ENCODE measurements at places on chromosomes 1 and 21.

DNA sequence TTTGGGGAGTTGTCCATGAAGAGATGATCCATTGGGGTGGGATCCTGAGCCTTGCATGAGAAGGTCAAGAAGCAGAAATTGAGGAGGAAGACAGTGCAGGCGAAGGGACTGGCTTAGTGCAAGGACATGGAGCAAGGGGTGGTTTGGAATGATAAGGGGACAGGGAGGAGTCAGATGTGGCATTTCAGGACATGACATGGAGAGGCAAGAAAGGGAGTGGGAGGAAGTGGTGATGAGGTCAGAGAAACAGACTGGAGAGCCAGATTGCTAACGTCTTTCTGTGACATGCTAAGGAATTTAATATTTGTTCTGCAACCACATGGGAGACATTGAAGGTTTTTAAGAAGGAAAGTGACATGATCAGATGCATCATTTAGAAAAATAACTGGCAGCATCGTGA, 346.8 kb upstream of the FMN2 start:
- no peak for DNase-seq

GRCh38 chr1:48068206-48068605, 71.0 kb upstream of the TRABD2B start:
- no peak for DNase-seq

GRCh38 chr1:81804312-81804711, 3.6 kb downstream of the ADGRL2 start:
- DNase-seq, result no peak

DNA sequence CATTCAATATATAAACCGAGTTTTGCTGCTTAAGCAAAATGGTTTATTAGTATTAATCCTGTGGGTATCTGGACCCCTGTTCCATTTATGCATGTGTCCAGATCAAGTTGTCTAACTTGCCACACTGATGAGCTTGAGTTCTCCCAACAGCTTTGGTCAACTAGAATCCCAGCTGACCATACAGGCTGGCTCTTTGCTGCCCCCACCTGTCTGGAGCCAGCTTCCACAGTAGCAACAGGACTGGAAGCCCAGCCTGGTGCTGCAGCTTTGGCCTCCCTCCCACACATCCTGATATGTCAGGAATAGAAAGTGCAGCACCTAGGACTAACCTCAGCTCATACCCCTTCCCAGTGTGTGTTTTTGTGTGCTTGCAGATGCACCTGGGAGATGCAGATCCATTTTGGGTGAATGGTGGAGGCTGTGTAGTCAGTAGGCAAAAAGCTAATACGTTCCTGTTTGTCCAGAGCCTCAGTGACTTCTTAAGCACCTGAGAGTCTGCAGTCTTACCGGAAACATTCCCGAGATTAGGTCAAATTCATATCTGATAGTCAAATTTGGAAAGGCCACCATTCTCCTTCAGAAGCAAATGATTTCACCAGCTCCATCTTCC, 40.9 kb upstream of the BEND5 start:
- peak; percentile 60 for DNase-seq

- DNase-seq, result no peak
Observed at GRCh38 chr1:116290085-116290705, 82.8 kb upstream of the ATP1A1 start.

- no peak for DNase-seq
Observed at GRCh38 chr1:30132602-30133286, 590.6 kb downstream of the MATN1 start.

GRCh38 chr1:7595336-7595735, 175.8 kb upstream of the VAMP3 start:
- DNase-seq, result no peak

DNA sequence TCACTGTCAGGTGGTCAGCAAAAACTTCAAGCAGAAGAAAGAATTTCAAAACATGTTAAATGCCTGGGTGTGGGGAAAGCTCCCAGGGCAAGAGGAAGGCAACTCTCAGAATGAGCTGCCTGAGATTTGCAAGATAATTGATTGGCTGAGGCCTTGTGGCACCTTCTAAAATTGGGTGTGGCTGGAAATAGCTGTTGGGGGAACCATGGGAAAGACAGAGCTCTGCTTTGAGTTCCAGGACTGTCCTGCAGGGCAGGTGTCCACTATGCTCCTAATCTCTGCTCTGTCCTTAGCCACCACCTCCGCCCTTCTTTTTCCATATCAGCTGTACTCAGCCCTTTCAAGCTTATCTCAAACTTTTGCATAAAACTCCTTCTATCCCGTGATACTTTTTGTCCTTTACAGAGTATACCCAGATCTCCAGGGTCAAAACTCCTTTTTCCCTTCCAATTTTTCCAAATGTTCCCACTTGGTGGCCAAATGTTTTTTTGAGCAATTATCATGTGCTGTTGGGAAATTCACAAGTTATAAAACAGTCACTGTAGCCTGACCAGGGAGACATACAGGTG, 23.8 kb upstream of the PPP2R5A start:
- no peak for DNase-seq

- DNase-seq, result no peak
Observed at GRCh38 chr1:243229526-243229925, 25.6 kb downstream of the CEP170 start.

GRCh38 chr21:25700741-25701140, 34.0 kb downstream of the ATP5PF start:
- no peak for DNase-seq

DNA sequence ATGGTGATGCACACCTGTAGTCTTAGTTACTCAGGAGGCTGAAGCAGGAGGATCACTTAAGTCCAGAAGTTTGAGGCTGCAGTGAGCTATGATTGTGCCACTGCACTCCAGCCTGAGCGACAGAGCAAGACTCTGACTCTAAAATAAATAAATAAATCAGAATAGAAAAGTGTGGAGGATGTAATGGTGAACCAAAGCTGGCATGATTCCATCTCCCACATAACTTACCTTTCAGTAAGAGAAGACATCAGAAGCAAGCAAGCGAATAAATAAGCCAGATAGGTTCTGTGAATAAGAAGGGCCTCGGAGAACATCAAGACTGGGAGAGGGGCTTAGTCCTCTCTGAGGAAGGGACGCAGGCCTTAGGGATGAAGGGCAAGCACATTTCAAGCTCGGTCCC, 59.5 kb downstream of the TOMM20 start:
- DNase-seq, result no peak

DNA sequence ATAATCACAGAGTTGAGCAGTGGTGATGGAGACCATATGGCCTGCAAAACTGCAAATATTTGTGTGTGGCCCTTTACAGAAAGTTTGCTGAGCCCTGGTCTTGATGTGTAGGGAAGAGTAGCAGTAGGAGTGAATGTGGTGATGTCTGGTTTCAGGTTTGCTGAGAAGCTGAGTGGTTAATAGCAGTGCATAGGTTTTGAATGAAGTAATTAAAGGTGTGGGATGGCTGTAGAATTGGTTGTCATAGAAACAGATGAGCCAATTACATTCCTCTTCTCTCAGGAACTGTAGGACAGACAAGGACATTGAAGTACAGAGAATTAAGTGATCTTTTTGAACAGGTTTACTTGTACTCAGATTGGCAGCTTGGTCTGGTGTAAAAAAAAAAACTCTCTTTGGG, 37.4 kb downstream of the PRDM2 start:
- no peak for DNase-seq

DNA sequence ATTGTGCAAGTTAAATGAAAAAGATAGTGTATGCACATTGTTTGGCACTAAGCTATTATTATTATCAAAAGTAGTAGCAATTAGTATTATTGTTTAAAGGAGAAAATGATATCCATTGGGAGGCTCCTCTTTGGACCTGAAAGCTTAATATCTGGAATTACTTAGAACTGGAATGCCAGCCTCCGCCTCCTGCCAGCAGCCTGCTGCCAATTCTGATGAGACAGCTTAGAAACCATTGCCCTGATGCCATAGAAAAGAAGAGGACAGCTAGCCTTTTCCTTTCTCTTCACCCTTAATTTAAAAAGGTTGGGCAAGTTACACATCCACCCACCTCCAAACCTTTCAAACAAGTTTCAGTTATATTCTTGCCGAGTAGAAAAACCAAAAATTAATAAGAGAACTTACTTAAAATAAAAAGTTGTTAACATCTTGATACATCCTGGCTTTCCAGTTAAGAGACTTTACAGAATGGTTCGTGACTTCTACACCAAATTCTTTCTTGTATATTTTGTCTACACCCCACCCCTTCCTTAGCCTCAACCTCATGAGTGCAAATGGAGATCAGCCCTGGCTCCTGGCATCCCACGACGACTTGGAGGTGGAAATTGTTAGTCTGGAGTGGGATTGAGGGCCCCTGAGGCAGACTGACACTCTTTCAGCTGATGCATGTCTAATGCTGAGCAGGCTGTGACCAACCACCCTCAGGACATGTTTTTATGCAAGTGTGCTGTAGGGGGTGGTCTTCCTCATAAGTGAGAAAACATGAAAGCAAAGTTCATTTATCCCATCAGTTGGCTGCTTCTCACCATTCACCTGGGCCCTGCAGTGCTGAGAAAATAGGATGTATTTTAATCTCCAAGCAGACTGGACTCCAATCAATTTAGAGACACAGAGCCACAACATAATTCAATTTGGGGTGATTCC, 120.6 kb downstream of the KCNJ15 start:
- DNase-seq, result no peak

GRCh38 chr1:109395602-109396512, 1.9 kb downstream of the SORT1 start:
- DNase-seq, result peak; percentile 41

- no peak for DNase-seq
Observed at GRCh38 chr1:54416435-54416834, 10.2 kb upstream of the SSBP3 start.

DNA sequence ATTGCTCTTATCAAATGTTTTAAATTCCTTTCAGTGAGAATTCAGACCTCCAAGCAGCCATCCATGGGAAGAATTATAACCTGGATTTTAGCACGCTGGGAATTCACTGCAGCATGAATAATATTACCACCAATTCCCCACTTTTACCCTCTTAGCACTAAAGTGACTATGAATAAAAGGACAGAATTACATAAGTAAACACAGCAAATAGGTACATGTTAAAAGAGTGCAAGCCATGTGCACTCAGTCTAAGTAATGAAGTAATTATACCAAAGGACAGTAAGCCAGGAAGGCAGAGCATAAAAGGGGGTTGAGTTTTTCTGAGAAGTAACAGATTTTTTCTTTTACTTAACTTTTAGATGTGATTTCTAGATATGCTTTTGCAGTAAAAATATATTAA, 176.3 kb downstream of the DENND1B start:
- DNase-seq, result no peak

GRCh38 chr1:234613128-234613875, 3.3 kb upstream of the IRF2BP2 start:
- peak; percentile 33 for DNase-seq

DNA sequence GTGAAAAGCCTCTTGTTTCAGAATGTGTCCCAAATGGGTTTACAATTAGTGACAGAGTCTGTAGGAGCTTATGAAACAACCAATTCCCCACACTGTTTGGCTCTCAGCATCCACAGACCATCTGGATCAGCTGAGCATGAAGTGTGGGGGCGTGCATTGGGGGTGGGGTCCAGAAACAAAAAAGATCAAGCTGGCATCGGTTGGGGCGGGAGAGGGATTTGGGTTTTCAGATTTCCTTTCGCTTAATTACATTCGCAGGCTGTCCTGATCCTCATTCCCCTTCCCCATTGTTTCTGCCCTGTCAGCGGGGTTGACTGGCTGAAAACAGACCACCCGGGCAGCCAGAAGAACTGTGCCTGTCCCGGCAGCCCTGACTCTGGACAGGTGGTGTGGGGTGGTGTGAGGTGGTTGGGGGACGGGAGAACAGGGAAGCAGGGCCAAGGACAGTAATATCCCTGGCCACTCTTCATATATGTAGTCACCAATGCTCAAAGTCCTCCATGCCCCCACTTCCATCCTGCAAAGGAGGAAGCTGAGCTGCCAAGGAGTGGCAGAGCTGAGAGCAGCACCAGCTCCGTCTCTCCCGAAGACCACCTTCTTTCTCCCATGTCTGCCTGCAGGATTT, 92.0 kb downstream of the IER5 start:
- DNase-seq, result no peak

- no peak for DNase-seq
Observed at GRCh38 chr1:62208970-62209369, 14.3 kb downstream of the L1TD1 start.
